ENCODE measurements at places on chromosomes 7 and 10.

GRCh38 chr7:18570890-18571478, 75.4 kb downstream of the HDAC9 start:
- DNase-seq: no peak

DNA sequence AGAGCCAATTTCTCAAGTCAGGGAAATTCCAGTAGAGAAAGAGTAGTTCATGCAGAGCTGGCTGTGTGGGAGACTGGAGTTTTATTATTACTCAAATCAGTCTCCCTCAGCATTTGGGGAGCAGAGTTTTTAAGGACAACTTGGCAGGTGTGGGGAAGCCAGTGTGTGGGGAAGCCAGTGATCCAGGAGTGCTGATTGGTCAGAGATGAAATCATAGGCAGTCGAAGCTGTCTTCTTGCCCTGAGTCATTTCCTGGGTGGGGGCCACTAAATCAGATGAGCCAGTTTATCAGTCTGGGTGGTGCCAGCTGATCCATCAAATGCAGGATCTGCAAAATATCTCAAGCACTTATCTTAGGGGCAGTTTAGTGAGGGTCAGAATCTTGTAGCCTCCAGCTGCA, 194.6 kb upstream of the NRG3 start:
- no peak for DNase-seq

- no peak for DNase-seq
These were observed 1.7 kb upstream of the MRLN start for GRCh38 chr10:59754951-59755350.

- no peak for DNase-seq
These were observed 43.7 kb downstream of the ELFN1 start for GRCh38 chr7:1713502-1714484.

DNA sequence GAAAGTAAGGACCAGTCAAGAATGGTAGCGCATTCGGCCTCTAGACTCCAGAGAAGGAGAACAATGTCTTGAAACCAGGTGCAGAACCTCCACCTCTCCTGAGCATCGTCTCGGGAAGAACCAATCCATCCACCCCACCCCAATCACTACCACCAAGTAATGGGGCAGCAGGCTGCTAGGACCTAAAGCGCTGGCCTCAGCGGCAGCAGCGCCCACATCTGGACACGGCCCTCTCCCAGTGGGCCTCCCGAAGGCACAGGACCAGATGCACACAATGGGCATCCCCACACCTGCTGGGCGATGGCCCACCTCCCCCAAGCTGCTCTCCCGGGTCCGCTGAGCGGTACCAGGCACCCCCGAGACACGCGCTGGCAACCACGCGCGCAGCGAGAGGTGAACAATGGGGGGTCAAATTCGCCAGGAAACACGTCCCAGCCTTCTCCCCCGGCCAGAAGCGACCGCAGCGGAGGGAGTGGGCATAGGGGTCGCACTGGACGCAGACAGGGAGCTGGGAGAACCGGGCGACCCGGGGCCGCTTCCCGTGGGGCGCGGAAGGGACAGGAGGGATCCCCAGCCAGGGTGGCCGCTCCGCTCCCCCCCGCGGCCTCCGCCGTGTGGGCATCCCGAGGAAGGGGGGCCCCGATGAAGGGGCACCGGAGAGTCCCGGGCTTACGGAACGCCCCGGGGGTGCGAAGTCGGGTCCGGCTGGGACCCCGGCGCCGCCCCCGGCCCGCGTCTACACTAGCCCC, 506 bp downstream of the CTTNBP2 start:
- no peak for DNase-seq

- no peak for DNase-seq
These were observed 310.1 kb downstream of the WDR37 start for GRCh38 chr10:1366322-1366691.

GRCh38 chr7:91344911-91345310, 80.7 kb downstream of the FZD1 start:
- no peak for DNase-seq

DNA sequence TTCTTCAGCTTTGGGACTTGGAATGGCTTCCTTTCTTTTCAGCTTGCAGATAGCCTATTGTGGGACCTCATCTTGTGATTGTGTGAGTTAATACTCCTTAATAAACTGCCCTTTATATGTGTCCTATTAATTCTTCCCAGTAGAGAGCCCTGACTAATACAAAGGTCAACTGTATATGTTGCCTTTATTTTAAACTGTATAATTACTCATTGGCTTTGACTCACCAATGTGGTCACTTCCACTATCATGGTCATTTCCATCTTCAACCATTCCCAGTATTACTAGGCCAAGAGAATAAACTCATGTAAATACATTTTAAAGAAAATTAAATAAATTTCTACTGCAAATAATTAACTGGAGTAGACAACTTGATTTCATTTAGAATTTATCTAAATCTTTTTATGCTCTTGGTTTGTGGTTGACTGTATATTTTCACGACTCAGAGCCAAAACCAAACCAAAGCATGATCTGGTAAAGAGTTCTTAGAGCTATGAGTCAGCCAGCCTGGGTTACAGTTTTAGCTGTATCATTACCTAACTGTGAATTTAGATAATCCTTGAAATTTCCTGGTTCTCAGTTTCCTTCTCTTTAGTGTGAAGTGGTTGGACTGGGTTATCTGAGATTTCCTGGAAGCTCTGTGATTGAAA, 188.4 kb downstream of the PPP1R3A start:
- DNase-seq: no peak

DNA sequence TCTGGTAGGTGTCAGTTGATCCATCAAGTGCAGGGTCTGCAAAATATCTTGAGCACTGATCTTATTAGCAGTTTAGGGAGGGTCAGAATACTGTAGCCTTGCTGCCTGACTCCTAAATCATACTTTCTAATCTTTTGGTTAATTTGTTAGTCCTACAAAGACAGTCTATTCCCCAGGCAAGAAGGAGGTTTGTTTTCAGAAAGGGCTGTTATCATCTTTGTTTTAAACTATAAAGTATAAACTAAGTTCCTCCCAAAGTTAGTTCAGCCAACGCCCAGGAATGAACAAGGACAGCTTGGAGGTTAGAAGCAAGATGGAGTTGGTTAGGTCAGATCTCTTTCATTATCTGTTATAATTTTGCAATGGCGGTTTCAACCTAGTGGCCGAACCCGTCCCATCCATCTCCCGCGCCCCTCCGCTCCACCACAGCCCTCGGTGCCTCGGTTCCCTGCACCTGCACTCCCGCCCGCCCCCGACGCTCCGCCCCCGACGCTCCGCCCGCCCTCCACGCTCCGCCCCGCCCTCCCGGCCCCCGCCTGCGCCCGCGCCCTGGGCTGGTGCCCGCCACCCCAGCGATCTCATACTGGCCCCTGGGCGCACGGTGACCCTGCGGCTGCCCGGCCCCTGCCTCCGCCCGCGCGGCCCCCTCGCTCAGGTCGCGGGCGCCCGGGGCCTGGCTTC, at the start of gene ADCK2:
TSS of gene ADCK2 (plus strand) at position 564 of the 681 bp plus-strand sequence. CDS start 386 bp downstream, outside the sequence.
- peak; percentile 71 for DNase-seq

GRCh38 chr10:84412482-84412881, 84.1 kb downstream of the CCSER2 start:
- no peak for DNase-seq

- no peak for DNase-seq
These were observed 117.9 kb upstream of the AGR3 start for GRCh38 chr7:16999541-17000267.

- DNase-seq: no peak
These were observed 63.5 kb upstream of the LRRN3 start for GRCh38 chr7:111027396-111027795.

DNA sequence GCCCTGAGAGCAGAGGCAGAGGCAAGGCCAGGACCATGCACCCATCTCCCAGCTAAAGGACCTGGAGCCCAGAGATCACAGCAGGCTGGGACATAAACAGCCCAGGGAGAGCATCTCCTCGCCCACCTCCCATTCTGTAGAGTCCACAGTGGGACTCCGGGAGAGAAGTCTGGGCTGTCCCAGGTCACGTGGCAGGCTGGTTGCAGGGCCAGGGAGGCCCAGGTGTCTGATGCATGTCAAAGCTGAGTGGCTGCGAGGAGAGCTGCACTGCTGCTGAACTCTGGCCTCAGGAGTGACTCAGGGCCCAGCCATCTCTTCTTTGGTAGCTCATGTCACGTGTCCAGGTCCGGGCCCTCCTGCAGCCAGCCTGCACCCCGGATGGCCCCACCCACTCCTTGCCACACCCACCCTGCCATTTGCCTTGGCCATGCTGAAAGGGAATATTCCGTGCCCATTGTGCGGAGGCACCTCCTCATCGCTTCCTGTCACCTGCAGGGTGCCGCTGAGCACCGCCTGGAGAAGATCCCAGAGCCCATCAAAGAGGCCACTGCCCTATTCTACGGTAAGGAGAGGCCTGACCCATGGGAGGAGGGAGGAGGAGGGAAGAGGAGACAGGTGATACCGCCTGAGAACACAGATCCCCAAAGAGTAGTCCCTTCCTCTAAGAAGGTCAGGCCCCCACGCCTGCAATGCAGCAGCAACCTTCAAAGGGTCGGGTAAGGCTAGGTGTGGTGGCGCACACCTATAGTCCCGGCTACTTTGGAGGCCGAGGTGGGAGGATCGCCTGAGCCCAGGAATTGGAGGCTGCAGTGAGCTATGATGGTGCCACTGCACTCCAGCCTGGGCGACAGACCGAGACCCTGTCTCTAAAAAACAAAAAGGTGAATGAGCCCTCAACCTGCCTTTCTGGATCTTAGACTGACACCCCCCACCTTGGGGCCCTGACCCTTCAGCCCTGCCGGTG, 12.6 kb upstream of the SH2B2 start:
- no peak for DNase-seq

GRCh38 chr7:582081-582835, 62.6 kb upstream of the PDGFA start:
- no peak for DNase-seq

DNA sequence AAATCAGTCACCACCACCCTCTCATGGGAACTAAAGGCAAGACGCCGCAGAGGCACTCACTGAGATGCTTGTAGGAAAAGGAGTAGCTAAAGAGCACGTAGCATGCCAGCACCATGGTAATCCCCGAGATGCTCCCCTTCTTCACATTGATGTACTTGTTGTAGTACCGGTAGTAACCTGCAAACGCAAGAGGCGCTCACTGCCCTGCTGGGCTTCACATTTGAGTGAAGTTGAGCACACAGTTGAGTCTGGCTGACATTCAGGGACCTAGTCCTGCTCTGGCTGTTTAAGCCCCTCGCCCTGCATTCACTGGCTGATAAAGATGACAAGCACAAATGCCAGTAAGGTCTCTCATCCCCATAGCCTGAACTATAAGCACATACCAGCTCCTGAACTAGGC, 6.9 kb downstream of the ATP5MF start:
- no peak for DNase-seq

GRCh38 chr7:132004529-132004928, 448.1 kb upstream of the PODXL start:
- no peak for DNase-seq

DNA sequence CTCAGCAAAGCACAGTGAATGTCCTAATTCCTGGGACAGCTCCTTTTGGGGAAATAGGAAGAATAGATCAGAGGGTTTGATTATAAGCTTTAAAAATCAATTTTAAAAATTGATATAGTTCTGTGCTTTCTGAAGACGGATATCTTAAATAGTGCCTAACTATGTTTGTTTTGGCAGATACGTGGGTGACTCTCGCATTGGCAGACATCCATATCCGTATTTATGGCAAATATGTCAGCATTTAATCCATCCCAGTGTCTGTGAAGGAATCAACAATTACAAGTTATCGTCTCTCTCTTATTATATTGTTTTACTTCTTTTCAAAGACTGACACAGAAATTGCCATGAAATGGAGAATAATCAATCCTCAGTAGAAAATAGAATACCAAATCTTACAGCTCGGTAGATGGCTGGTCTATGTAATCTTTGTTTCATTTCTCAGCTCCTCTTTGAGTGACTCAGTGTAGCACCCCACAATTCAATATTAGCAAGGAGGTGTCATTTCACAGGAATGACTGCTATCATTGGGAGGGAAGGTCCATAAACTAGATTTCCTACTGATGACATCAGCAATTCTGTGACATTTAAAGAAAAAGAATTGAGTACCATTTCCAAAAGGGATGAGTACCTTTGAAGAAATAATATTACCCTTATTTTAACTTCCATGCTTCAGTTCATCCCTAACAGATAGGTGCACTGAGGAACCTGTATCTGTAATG, 186.4 kb upstream of the NFE2L3 start:
- no peak for DNase-seq

GRCh38 chr10:122014652-122015248, 25.8 kb downstream of the TACC2 start:
- no peak for DNase-seq

DNA sequence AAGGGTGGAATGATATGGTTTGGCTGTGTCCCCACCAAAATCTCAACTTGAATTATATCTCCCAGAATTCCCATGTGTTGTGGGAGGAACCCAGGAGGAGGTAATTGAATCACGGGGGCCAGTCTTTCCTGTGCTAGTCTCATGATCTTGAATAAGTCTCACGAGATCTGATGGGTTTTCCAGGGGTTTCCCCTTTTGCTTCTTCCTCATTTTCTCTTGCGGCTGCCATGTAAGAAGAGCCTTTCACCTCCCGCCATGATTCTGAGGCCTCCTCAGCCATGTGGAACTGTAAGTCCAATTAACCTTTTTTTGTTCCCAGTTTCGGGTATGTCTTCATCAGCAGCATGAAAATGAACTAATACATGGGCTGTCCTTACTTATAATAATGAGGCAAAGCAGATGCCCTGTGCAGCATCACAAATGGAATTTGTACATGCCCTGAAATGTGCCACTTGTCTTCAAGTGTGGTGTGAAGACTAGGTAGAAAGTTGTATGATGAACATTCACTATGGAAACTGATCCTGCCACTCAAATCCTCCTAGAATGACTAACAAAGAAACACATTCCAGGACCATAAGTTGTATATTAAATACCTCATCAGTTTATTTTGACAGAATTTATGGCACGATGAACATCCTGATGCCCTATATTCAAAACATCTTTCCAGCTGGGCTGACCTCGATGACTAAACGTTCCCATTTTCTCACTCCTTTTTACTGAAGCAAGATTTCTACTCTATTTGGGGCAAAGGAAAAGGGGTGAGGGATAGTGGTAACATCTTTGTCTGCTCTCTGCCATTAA, 122.8 kb upstream of the CTTNBP2 start:
- no peak for DNase-seq

DNA sequence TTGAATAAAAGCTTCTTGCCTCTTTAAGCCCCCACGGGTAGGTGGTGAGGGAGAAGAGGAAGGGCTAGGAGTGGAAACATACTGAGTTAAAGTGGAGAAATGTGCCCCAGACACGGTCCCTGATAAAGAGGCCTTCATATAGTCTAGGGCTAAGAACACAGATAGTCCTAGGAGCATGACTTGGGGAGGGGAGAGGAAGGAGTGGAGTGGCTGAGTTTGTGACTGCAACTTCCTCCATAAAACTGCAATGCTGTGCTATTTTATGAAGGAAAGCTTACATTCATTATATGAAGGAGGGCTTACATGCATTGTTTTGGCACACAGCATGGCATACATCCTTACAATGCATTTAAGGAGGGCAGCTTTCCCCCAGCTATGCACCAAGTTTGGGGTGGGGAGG, 1129.4 kb upstream of the LRRTM3 start:
- DNase-seq: no peak
